Activated CD4-positive, alpha-beta T cell treated with anti-CD3 and anti-CD28 coated beads for 36 hours (primary cell): ENCODE measurements at places on chromosomes 2 and 18. TPM values are rescaled to one million over a fixed set of nuclear protein-coding genes. Genes with fewer than 3 reads are reported as not detected.

Gene NEU2
- total RNA-seq = not detected

Gene IGFBP5
- not detected for total RNA-seq

Gene MYCN
- 0.18 TPM for total RNA-seq

Gene ARHGEF4
- 1.2 TPM for total RNA-seq

Gene IL1RL2
- 1.5 TPM for total RNA-seq

Gene RAB17
- 0.30 TPM for total RNA-seq
